ENCODE measurements at places on chromosomes 5 and 9. TPM values are rescaled to one million over a fixed set of nuclear protein-coding genes. Genes with fewer than 3 reads are reported as not detected.

The CCDC180 gene
- 2.9 TPM for total RNA-seq

The GAS1 gene
- total RNA-seq: 0.20 TPM

The PCDHGA12 gene
- total RNA-seq: 0.12 TPM

The MCTP1 gene
- 0.10 TPM for total RNA-seq

The CDX1 gene
- total RNA-seq: not detected

The SPINK13 gene
- not detected for total RNA-seq

Data from T-helper 1 cell treated with Interleukin-12 subunit alpha and Interleukin-12 subunit beta and Interleukin-4 antibody, amounts not matched to agents 30 ng/mL and 1 ng/mL, for 36 hours (primary cell).